GM23338 (cell line): ENCODE measurements at places on chromosomes 11 and 22. TPM values are rescaled to one million over a fixed set of nuclear protein-coding genes. Genes with fewer than 3 reads are reported as not detected.
A peak's percentile ranks its signal among the peaks of the same experiment; 100 is the strongest.

DNA sequence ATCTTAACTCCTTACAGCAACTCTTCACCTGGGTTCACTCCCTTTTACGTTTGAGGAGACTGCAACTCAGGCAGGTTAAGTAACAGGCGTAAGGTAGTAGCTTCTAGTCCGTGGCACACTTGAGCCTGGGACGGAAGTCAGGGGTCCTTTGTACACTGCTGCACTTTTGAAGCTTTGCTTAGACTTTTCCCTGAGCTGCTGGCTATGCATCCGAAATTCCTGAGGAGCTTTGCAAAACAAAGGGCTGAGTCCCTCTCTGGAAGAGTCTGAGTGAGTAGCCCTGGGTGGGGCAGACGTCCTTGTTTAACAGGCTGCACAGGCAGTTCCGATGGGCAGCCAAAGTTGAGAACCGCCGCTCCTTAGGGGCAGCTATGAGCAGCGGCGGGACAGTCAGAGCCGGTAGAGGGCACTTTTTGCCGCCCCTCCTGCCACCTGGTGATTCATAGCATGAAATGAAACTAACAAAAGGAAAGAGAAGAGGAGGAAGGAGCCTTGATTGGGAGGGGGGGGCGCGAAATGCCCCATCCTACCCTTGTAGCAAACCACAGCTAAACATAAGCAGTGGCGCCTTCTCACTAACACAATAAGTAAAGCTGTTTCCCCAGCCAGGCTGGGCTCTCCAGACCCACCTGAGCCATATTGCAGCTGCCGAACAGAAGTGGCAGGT is 1.4 kb downstream of the TMEM109 start:
- peaks cover 29% of the 10 kb centered on the region for H3K4me1 ChIP-seq
- H3K27ac ChIP-seq: 0 out of 2 replicates have a peak overlapping the region, but pooled peaks have one; percentile 7
- H3K4me3 ChIP-seq: peak overlapping the region; percentile 56
- H3K36me3 ChIP-seq: no peaks in the 10 kb centered on the region
- no peaks in the 10 kb centered on the region for H3K27me3 ChIP-seq
- DNase-seq: peak; percentile 85

CTSF gene
- total RNA-seq: 39.9 and 51.1 TPM in 2 replicates

GRCh38 chr11:65438257-65439151 is 15.9 kb downstream of the NEAT1 start:
- no peaks in the 10 kb centered on the region for H3K36me3 ChIP-seq
- DNase-seq: no peak
- H3K27me3 ChIP-seq: no peaks in the 10 kb centered on the region
- H3K4me3 ChIP-seq: no peak overlapping the region
- H3K4me1 ChIP-seq: no peaks in the 10 kb centered on the region
- H3K27ac ChIP-seq: no peak overlapping the region

GGT5 gene
- total RNA-seq: not detected in 2 replicates

GRCh38 chr11:84194696-84195095 is 908.5 kb upstream of the CCDC90B start:
- DNase-seq: no peak
- no peaks in the 10 kb centered on the region for H3K27me3 ChIP-seq
- H3K27ac ChIP-seq: no peak overlapping the region
- no peaks in the 10 kb centered on the region for H3K4me1 ChIP-seq
- no peak overlapping the region for H3K4me3 ChIP-seq

MS4A7 gene
- total RNA-seq: 0.07 TPM in 1 of 2 replicates, not detected in the other

GRCh38 chr11:128412847-128413791 is 174.2 kb downstream of the ETS1 start:
- H3K4me3 ChIP-seq: no peak overlapping the region
- no peaks in the 10 kb centered on the region for H3K27me3 ChIP-seq
- H3K4me1 ChIP-seq: no peaks in the 10 kb centered on the region
- no peak for DNase-seq
- H3K27ac ChIP-seq: no peak overlapping the region

GRCh38 chr11:12893787-12894672 is 115.1 kb upstream of the RASSF10 start:
- peaks cover 11% of the 10 kb centered on the region for H3K4me1 ChIP-seq
- no peaks in the 10 kb centered on the region for H3K27me3 ChIP-seq
- H3K4me3 ChIP-seq: no peak overlapping the region
- H3K36me3 ChIP-seq: no peaks in the 10 kb centered on the region
- H3K27ac ChIP-seq: peak overlapping the region; percentile 83; the same call in 1 of the 2 replicates

DNAJB7 gene
- not detected in 2 replicates for total RNA-seq

DNA sequence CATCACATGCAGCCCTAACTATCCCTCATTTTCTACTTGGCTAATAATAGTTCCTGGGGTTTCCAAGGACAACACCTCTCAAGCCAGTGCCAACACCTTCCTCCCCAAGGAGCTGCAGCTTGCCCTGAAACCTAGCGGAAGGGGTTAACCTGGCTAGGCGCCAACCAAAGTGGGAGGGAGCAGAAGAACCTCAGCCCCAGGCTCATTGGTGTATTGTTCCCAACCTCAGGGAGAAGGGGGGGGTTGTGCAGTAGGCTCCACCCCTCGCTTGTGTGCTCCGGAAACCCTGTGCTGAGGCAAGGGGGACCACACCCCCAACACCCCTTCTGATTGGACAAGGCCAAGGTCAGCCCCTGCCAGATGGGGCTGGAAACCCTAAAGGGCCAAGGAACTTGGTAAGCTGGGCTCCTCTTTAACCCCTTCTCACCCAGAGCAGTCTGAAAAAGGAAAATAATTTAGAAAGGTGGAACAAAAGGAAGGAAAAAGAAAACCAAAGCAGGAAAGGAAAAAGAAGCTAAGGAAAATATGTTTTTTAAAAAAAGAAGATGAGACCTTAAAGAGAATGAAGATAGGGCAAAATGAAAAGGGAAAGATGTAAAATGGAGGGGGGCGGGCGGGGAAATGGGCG is 2.5 kb downstream of the MTA2 start:
- DNase-seq: peak; percentile 98
- peaks cover 31% of the 10 kb centered on the region for H3K36me3 ChIP-seq
- H3K27ac ChIP-seq: no peak overlapping the region
- peaks cover 15% of the 10 kb centered on the region; the same call in 1 of the 2 replicates for H3K4me1 ChIP-seq
- H3K4me3 ChIP-seq: 0 out of 2 replicates have a peak overlapping the region, but pooled peaks have one; percentile 96

- H3K36me3 ChIP-seq: peaks cover 3% of the 10 kb centered on the region; the same call in 1 of the 2 replicates
- no peaks in the 10 kb centered on the region for H3K27me3 ChIP-seq
- no peak overlapping the region for H3K4me3 ChIP-seq
- DNase-seq: no peak
These were observed 4.3 kb downstream of the MPST start for GRCh38 chr22:37023743-37024338.

DNA sequence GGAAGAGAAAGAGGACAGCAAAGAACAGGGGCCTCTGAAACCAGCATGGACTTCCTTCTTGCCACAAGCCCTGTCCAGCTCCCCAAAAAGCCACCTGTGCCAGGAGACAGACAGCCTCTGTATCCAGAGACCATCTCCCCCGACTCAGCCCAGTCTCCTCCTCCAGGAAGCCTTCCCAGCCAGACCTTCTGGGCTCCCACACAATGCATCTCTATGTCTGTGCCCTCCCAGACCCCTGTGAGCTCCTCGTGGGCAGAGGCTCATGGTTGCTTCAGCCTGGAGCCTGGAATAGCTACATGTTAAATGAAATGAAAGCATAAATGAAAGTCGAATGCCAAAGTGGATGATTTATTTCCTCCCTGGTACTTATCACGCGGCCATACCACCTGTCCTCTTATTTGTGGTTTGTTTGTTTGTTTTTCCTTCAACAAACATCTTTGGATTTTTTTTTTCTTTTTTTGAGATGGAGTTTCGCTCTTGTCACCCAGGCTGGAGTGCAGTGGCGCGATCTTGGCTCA is 7.3 kb upstream of the ARAP1 start:
- peaks cover 8% of the 10 kb centered on the region for H3K27me3 ChIP-seq
- no peak for DNase-seq
- H3K36me3 ChIP-seq: no peaks in the 10 kb centered on the region
- H3K27ac ChIP-seq: no peak overlapping the region
- H3K4me3 ChIP-seq: no peak overlapping the region
- H3K4me1 ChIP-seq: peaks cover 8% of the 10 kb centered on the region

DNA sequence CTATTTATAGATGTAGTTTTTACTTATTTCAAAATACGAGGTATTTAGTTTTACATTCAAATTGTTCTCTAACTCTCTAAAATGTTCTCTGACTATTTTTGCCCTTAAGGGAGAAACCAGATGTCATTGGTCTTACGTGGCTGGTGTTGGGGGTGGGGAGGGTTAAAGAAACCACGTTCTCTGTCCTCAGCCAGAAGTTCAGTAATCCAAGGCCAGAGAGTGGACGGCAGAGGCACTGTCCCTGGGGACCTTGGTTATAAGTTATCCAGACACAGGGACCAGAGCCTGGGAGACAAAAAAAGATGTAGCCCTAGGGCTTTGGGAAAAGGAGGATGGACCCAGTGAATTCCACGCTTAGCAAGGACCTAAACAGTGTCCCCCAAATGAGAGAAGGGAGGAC is 706 bp upstream of the OR51E1 start:
- H3K36me3 ChIP-seq: no peaks in the 10 kb centered on the region
- no peaks in the 10 kb centered on the region for H3K4me1 ChIP-seq
- no peaks in the 10 kb centered on the region for H3K27me3 ChIP-seq

GRCh38 chr11:113201054-113201818 is 113.1 kb upstream of the TTC12 start:
- H3K36me3 ChIP-seq: no peaks in the 10 kb centered on the region
- H3K27ac ChIP-seq: no peak overlapping the region
- no peak overlapping the region for H3K4me3 ChIP-seq
- H3K27me3 ChIP-seq: no peaks in the 10 kb centered on the region
- DNase-seq: peak; percentile 41

GRCh38 chr11:111934306-111934705 is 2.8 kb upstream of the DIXDC1 start:
- H3K4me3 ChIP-seq: no peak overlapping the region
- H3K4me1 ChIP-seq: peaks cover 35% of the 10 kb centered on the region
- no peak overlapping the region for H3K27ac ChIP-seq
- no peak for DNase-seq

DNA sequence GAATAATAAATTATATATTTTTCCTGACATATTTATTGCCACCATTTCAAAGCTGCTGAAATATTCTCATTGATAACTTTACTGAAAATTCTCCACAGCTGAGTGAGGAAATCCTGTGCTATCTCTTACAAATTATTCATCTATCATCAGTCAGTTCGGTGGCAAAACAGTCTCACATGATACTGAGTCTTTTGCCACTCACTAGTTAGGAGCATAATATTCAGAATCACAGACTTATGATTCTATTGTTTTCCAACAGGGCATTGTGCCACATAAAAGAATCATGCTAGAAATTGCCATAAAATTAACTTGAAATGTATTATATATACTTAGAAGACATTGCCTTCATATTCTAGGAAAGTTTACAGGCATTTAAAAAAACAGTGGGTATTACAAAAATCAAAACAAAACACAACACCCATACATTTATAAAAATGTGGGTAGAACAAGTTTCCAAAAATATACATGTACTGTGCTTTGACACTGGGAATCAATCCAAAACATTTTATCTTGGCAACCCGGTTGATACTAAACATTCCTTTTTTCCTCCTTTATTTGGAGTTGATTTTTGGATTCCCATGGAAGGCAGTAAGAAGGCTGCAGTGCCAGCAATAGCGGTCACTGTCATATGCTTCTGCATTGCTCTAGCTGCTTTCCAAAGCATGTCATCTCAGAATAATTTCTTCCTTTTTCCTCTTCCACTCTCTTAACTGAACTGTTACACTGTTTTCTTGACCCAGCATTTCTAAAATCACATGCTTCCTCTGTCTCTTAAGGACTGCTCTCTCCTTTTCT is 42.5 kb downstream of the ATG16L2 start:
- H3K27me3 ChIP-seq: no peaks in the 10 kb centered on the region
- no peak overlapping the region for H3K27ac ChIP-seq
- H3K4me1 ChIP-seq: 0 out of 2 replicates have a peak, but pooled peaks cover under 1% of the 10 kb centered on the region
- no peak overlapping the region for H3K4me3 ChIP-seq
- H3K36me3 ChIP-seq: no peaks in the 10 kb centered on the region

SAA1 gene
- total RNA-seq: not detected in 2 replicates

ZNF74 gene
- total RNA-seq: 78.2 and 94.0 TPM in 2 replicates

GRCh38 chr11:10395166-10395897 is 59.7 kb upstream of the AMPD3 start:
- H3K4me1 ChIP-seq: peaks cover 5% of the 10 kb centered on the region; the same call in 1 of the 2 replicates
- peaks cover 7% of the 10 kb centered on the region; the same call in 1 of the 2 replicates for H3K36me3 ChIP-seq
- no peak overlapping the region for H3K4me3 ChIP-seq
- H3K27me3 ChIP-seq: no peaks in the 10 kb centered on the region

DNA sequence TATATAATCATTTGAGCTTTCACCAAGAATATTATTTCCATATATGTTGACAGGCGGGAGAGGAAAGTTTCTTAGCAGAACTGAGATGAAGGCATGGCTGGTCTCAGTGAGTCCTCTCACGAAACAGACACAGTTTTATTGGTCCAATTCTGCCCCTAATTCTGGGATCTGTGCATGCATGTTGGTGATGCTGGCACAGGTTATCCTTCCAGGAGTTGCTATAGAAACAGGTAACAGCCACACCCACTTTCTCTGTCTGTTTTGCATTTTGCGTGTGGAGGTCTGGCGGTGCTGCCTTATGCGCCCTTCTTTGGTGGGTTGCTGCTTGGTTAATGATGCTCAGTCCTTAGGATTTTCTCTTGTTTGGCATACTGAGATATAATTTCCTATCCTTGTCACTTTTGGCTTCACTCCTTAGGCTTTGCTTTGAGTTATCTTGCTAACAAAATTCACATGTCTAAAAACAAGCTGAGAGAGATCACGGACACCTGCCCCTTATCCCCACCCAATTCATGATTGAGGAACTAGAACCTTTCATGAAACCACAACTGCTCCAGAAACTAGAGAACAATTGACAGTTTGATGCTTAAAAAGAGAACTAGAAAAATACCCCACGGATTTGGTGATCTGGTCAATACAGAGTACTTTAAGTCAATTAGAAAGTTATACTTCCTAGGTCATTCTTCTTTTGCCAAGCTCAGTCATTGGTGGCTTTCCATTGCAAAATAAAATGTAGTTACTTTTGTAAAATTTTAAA is 189.3 kb downstream of the FAT3 start:
- peaks cover 45% of the 10 kb centered on the region for H3K4me1 ChIP-seq
- no peak overlapping the region; the same call in 1 of the 2 replicates for H3K27ac ChIP-seq
- no peak for DNase-seq
- H3K27me3 ChIP-seq: no peaks in the 10 kb centered on the region
- no peaks in the 10 kb centered on the region for H3K36me3 ChIP-seq

- DNase-seq: peak; percentile 94
These were observed 94.2 kb upstream of the TBCEL start for GRCh38 chr11:120929664-120930154.

GRCh38 chr22:47260551-47260950 is 498.1 kb downstream of the TBC1D22A start:
- H3K4me1 ChIP-seq: no peaks in the 10 kb centered on the region
- H3K4me3 ChIP-seq: no peak overlapping the region
- H3K36me3 ChIP-seq: no peaks in the 10 kb centered on the region

DNA sequence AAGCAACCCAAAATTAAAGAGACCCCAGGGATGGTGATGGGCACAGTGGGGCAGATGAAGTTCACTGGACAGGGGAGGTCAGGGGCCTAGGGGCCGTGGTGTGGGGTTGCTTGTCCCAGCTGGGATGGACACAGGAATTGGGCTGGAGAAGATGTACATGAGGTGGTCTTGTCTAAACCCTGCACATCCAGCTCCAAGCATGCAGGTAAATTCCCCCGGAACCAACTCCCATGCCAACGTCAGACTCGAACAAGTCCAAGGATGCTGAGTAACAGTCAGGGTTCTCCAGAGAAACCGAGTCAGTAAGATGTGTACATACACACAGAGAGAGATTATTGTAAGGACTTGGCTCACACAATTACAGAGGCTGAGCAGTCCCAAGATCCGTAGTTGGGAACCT is 28.9 kb downstream of the TSPAN32 start:
- DNase-seq: no peak
- no peaks in the 10 kb centered on the region for H3K4me1 ChIP-seq
- H3K27ac ChIP-seq: no peak overlapping the region
- H3K4me3 ChIP-seq: no peak overlapping the region
- H3K36me3 ChIP-seq: no peaks in the 10 kb centered on the region; the same call in 1 of the 2 replicates

FOSL1 gene
- 10.1 and 14.6 TPM in 2 replicates for total RNA-seq
